CD4-positive, alpha-beta memory T cell (primary cell): ENCODE measurements at places on chromosomes 13 and 19. TPM values are rescaled to one million over a fixed set of nuclear protein-coding genes. Genes with fewer than 3 reads are reported as not detected.

CYP2F1 gene
- polyA plus RNA-seq = not detected

DNAAF3 gene
- not detected for polyA plus RNA-seq

TSKS gene
- polyA plus RNA-seq = 0.16 TPM

CYP4F8 gene
- not detected for polyA plus RNA-seq

GRCh38 chr13:37385248-37385647, 213.3 kb downstream of the POSTN start:
- no peak for DNase-seq
